Stimulated activated CD8-positive, alpha-beta memory T cell treated with anti-CD3 and anti-CD28 coated beads, Interleukin-7, amount 100 ng/mL, for 48 hours (primary cell): ENCODE measurements at places on chromosomes 3 and 15.

DNA sequence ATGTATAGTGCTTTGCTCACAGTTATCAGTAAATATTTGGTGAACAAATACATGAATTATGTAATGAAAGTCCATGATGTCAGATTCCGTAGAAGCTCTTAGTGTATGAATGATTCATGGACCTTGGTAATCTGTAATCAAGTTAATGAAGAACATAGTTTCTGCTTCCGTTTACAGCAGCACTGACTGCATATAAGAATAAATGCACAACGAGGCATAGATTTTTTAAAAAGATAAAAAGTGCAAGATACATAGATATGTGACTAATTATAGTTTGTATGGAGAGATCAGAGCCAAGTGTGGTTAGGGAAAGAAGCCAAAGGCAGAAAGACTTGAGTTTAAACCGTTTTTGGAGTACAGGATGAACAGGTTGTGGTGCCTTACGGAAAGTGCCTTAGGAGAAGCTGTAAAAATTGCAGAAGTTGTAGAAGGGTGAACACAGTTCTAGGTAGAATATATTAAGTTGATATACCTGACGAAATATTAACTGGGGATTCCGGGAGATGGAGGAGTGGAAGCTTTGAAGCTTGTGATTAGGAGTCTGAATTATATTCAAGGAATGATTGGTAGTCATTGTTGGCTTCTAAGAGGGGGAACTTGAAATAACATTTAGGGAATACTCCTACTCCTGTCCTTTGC lies 293.1 kb downstream of the NLGN1 start:
- no peak for DNase-seq

DNA sequence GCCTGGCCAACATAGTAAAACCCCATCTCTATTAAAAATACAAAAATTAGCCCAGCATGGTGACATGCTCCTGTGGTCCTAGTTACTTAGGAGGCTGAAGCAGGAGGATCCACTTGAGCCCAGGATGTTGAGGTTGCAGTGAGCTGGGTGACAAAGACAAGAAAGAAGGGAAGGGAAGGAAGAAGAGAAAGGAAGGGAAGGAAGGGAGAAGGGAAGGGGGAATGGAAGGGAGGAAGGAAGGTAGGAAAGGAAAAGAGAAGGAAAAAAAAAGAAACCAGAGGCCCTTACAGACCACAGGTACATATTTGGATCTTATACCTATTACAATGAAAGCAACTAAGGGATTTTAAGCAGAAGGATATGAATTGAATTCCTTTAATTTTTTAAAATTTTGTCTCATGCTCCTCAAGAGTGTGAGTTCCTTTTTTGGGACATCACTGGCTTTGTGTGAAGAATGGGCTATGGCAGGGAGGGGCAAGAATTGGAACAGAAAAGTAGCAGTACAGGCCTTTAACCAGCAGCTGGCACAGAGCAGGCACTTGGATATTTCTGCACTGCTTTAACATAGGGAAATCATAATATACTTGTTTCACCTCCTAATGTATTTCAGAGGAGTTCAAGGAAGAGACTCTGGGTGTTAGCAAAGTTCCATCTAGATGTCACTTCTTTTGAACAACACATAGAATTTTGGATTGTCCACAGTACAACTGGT lies 7.9 kb downstream of the RAB27A start:
- DNase-seq = no peak

- no peak for DNase-seq
These were observed 247.4 kb upstream of the TRIM42 start for GRCh38 chr3:140430494-140430893.

DNA sequence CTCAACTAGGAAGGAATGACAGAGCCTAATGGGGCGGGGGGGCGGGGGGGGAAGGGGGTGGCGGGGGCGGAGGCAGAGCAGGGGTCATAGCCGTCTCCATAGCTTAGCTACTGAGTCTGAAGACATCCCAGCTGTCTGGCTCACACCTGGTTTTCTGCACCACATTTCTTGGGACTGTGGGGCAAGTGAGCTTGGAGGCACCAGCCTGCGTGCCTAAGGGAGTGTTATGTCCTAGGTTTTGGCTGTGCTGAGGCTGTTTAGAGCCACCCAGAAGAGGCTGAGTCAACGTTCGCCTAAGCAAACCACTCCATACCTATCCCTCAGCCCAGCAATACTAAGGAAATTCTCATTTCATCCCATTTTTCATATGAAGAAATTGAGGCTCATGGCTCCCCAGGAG lies 1.4 kb downstream of the IL17RD start:
- no peak for DNase-seq

DNA sequence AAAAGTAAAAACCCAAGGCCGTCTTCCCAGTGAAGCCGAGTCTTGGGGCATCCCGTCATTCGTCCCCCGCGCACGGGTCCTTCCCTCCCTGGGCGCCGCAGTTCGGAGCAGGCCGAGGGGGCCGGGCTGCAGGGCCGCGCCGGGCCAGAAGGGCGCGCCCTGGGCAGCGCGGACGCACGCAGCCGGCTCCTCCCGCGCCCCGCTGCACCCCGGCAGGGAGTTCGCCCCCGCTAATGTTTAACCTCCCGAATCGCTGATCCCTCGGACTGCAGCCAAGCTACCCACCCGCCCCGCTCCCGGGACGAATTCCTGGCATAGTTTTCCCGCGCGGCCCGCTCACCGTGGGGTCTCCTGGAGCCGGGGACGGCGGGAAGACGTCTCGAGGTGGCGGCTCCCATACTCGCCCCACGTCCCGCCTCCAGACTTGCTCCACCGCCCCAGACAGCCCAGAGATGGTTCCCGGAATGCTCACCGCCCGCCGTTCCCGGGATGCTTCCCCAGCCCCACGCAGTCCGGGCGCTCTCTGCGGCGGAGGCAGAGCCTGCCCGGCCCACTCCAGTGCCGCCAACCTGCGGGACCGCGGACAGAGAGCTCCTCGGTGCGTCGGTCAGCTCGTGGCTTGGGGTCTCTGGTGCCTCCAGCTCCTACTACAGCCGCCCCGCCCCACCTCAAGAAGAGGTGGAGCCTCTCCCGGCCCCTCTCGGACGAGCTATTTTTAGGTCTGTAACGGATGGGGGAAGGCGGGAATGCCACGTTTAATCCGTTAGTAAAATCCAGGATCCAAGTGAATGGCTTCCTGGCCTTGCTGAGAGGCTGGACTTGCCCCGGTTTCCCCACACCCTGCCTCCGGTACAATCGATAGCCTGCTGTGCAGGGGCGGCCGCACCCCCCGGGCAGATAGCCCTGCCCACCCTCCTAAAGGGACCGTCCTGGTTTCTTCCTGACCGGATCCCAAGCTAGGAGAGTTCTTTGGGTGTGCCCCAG lies at the start of gene DZIP1L:
Gene DZIP1L (minus strand): TSS at position 621 of the 984 bp plus-strand sequence. CDS start 11,637 bp downstream, outside the sequence.
- peak; percentile 8 for DNase-seq

GRCh38 chr3:3200632-3201212 lies 21.2 kb upstream of the CRBN start:
- DNase-seq = no peak

GRCh38 chr3:54792584-54792983 lies 135.3 kb downstream of the LRTM1 start:
- DNase-seq = no peak

- no peak for DNase-seq
These were observed 216.9 kb upstream of the DCBLD2 start for GRCh38 chr3:99118381-99118780.
